Fibroblast of skin of left biceps (primary cell): ENCODE measurements at places on chromosomes 5 and 9.

DNA sequence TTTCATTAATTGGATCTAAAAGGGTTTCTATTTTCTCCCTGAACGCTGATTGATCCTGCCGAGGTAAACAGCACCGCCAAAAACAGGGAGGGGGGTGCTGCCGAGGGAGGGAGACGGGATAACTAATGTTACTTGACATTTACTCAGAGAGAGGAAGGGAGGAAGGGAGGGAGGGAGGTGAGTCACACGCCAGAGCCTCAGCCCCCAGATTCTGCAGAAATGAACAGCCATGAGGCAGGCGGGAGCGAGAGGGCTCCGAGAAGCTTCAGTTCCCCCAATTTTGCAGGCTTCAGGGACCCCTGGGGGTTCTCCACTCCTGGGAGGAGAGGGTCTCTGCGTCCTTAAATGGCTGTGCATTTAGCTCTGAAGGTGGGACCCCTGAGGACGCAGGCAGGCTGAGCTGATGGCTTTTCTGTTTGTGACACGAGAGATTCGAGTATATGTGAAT, 59.1 kb upstream of the IER5L start:
- peak; percentile 28 for DNase-seq

DNA sequence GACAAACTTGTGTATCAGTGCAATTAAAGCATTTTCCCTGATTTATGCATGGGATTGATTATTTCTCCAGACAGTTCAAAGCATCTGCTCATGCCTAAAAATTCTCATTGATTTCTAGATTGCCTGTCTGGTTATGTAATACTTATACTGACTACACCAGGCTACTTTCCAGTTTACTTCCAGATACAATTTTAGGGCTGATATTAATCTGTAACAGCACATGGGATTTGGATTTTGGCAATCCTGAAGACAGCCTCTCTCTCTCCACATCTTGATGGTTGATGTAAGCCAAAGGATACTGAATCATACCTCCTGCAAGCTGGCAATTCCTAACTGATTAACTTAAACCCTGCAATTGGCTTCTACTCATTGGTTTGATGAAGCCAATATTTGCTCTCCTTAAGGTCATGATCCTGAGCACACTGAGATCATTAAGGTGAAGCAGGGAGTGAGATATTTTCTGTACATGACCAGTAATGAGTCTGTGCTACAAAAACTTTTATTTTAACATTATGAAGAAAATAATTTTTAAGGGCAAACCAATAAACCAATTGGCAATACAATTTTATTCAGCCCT, 25.7 kb upstream of the FBXL7 start:
- no peak for DNase-seq

- no peak for DNase-seq
Observed at GRCh38 chr5:72244862-72245371, 75.1 kb downstream of the MRPS27 start.

GRCh38 chr5:80933036-80933435, 27.1 kb upstream of the RASGRF2 start:
- DNase-seq, result no peak

DNA sequence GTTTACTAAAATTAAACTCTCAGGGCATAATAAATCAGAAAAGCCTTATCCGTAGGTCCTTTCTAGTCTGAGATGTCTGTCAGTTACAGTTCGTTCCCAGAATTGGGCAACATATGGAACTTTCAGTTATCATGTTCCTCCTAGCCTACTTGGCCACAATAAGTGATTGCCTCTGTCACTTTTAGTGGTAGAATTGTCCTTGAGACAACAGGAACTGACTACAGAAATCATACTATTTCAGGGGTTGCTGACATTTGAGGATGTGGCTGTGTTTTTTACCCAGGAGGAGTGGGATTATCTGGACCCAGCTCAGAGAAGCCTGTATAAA, 956 bp downstream of the ZNF189 start:
- DNase-seq, result no peak

DNA sequence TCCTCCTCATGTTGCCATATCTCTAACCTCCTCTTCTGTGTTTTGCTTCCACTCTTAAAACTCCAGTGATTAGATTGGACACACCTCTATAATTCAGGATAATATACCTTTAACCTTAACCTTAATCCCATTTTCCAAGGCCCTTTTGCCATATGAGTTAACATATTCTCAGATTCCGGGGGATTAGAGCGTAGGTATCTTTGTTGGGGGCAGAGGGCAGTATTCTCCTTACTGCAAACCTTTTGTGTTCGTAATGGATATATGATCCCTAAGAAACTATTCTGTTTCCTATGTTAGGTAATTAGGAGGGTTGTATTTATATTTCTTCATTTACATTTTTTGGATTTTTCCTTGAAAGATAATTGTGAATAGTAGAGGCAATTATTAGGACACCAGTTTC, 99.5 kb downstream of the VPS13A start:
- no peak for DNase-seq
